Testis (tissue), 5 donors: ENCODE measurements at places on chromosomes 5 and 9.

DNA sequence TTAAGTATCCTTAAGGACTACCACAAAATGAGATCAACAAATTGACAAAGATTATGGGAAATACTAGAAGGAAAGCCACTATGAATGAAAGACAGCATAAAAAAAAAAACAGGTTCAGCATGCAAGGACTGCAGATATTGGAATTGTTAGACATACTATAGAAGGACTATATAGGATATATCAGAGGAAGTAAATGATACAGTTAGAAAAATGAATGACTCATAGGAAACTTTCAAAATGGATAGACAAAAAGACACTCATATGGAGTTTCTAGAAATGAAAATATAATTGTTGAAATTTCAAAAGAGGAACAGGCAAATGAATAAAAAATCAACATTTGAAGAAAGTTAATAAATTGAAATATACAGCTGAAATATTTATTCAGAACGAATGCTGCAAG, 180.6 kb downstream of the PLK2 start:
- DNase-seq: no peak

DNA sequence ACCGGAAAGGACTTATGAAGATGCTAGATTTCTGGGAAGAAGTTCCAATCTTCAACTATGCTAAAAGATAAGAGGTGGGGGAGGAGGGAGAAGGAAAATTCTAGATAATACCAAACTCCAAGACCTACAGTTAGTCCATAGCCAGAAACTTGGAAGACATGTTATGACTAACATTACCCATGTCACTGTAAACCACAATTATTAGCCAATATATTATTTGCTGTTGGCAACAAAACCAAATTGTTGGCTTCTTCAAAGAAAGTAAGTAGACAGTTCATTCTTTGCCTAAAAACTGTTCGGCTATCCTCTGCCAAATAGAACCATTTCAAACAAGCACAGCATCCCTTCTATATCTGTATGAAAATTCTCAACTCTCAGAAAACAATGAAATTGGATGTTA, 25.1 kb downstream of the PRLR start:
- no peak for DNase-seq

- peak; percentile 58 for DNase-seq
Measured at GRCh38 chr5:143023411-143024096, 253.4 kb downstream of the ARHGAP26 start.

DNA sequence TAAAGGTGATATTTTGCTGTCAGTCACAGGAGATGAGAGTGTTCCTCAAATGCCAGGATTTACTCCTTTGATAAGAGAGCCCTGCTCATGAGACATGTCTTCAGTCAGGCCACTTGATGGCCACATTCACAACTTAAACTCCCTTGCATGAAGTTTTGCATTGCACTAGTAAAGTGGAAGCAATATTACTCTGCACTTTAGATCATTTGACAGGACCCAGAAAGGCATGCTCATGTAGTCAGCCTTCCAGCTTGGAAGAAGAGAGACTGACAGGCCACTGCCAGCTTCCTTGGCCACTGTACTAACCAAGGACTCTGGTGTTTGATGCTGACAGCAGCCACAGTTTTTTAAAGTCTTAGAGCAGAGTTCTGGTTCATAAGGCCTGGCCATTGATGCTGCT, 42.6 kb downstream of the NPR3 start:
- no peak for DNase-seq

GRCh38 chr9:72292256-72292682, 72.7 kb downstream of the ZFAND5 start:
- DNase-seq: no peak

DNA sequence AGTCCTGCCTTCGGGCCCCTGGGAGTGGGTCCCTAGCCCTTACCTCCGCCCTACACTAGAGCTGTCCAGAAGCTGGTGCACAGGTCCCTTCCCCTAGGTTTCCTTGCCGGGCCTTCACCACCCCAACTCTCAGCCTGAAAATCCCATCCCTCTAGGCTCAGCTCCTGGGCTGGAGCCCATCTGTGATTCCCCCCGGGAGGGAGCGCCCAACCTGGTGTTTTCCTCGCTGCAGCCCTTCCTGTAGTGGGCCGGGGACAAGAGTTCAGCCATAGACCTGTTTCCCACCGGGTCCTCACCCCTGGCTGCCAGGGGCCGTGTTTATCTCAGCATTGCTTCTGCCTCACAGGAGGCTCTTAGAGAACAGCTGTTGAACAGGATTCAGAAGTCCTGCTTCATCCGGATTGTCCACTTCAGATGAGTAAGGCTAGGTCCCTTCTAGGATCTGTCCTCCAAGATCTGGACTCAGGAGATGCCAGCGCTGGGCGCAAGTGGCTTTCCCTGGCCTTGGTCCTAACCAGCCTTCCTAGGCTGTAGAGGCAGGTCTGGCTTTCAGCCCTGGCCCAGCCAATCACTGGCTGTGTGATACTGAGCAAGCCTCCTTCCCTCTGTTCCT, 965 bp downstream of the GLIPR2 start:
- no peak for DNase-seq

DNA sequence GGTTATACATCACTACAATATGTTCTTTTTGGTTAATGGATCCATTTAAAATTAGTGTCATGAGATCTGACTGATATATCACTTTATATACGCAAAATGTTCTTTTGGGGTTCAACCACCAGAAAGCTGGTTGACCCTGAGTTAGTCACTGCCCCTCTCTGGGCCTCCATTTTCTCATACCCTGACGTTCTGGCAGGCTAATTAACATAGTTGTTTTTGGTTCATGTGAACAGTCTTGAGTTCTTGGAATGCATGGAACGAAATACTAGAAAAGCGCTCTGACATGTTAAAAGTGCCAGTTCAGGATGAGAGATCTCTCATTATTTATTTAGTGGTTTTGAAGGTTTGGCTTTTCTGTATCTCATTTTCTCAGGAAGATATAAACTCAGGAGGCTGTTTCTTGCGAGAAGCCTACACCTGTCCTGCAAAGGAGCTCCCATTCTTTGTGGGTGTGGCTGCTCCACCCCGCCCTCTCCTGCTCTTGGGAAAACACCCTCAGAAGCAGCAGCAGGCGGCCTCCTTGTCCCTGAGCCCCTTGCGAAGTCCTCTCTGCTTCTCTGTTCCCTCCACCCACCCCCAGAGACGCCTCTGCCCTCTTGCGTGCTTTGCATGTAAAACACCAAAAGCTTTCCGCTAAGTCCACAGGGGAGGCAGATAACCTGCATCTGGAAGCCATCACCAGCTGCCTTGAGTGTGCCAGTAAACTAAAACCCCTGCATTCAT, 302.4 kb upstream of the PANK3 start:
- no peak for DNase-seq

DNA sequence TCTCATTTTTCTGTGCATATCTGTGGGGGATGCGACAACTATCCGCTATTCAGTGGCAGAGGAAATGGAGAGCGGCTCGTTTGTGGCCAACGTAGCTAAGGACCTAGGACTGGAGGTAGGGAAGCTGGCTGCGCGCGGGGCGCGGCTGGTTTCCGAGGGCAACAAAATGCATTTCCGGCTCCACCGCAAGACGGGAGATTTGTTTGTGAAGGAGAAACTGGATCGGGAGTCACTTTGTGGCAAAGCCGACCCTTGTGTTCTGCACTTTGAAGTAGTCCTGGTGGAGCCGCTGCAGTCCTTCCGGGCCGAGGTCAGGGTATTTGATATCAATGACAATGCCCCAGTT, 320 bp downstream of the PCDHB1 start:
- peak; percentile 21 for DNase-seq

DNA sequence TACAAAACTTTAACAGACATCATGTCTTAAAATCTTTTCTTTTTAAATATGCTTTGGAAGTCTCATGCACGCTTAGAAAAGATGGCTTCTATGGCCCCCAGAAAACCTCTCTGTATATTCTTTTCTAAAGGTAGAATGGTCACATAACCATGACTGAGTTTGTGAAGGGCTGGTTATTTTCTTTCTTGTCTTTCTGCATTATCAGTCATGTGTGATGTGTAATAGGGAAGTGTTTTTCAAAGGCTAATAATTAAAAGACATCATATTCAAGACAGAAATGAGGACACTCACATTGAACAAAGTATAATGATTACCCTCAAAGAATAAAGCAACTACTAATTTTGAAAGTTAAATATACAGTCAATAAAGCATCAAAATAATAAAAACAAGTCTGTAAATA, 253.4 kb downstream of the TRPM3 start:
- no peak for DNase-seq

DNA sequence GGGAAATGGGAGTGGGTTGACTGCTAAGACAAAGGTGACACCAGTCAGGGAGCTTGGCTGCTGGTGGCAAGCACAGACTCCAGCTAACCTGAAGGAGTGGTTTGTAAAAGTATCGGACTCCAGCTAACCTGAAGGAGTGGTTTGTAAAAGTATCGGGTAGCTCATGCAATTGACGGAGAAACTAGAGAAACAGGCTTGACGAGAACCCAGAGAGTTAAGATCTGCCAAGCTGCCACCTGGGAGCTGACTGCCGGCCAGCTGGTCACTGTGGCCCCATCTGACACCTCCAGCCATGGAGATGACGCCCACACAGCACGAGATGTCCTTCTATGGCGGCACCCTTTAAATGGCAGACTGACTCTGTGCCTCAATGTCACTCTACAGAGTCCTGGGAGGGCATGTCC, 28.3 kb upstream of the CRB2 start:
- no peak for DNase-seq

DNA sequence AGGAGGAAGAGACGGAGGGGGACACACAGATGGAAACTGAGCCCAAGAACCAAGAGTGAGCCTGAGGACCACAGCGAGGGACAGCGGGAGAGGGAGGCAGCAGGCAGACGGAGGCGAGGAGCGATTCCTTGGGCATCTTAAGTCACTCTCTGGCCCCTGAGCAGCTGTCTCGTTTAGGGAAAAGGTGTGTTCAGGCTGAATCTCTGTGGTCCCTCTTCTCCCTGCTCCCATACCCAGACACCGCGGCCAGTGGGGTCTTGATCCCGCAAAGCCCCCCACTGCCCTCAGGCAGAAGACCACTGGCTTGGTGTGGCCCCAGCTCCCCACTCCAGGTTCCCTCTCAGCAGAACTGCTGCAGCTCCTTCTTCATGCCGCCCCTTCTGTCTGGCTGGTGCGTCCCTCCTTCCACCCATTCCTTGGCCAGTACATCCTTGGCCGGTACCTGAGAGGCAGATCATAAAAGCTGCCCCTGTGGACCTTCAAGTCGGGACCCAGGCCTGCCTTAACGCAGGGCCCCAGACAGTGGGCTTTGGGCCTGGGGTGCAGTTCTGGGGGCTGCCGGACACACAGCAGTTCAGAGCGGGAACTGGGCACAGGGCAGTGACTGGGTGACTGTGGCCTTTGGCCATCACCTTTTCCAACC, 5.8 kb upstream of the RALGDS start:
- DNase-seq: no peak

- DNase-seq: no peak
Measured at GRCh38 chr9:125961072-125961471, 213.9 kb downstream of the PBX3 start.

- DNase-seq: no peak
Measured at GRCh38 chr5:115487756-115488155, 56.8 kb downstream of the FEM1C start.

GRCh38 chr9:115986508-115986907, 167.1 kb upstream of the PAPPA start:
- no peak for DNase-seq

DNA sequence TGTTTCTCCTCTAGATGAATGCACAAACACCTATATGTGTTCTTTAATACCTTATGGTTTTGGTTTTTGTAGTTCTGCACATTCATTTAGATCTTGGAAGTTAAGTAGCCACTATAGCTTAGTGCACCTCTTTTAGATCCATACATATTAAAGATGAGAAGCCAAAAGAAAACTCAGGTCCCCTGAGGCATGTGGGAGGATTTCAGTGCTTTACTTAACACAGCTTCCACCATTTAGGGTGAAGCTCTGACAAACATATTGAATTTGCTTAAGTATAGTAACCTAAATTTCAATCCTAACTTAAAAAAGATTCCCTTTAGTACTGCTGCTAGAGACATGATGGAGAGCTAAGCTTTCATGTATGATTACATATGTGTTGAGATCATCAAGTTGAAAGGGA, 25.6 kb upstream of the RICTOR start:
- DNase-seq: no peak

- DNase-seq: no peak
Measured at GRCh38 chr5:10934783-10935355, 173.8 kb upstream of the DAP start.

DNA sequence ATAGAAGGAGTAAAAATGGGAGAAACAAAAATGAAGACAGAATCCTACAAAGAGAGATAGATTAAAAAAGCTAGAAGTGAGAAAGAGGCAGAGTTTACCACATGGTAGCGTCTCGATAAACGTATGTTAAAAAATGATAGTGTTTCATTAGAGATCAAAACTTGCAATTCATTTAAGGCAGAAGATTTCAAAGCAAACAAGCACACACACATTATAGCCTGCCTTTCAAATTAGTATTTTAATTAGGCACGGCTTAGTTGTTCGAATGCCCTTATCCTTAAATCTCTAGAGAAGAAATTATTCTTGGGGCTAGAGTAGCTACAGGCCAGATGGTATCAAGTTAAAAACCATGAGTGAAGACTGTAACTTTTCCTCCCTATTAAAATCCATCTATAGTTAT, 6.0 kb downstream of the STOM start:
- DNase-seq: no peak

GRCh38 chr5:142396436-142397038, 71.7 kb upstream of the SPRY4 start:
- no peak for DNase-seq

DNA sequence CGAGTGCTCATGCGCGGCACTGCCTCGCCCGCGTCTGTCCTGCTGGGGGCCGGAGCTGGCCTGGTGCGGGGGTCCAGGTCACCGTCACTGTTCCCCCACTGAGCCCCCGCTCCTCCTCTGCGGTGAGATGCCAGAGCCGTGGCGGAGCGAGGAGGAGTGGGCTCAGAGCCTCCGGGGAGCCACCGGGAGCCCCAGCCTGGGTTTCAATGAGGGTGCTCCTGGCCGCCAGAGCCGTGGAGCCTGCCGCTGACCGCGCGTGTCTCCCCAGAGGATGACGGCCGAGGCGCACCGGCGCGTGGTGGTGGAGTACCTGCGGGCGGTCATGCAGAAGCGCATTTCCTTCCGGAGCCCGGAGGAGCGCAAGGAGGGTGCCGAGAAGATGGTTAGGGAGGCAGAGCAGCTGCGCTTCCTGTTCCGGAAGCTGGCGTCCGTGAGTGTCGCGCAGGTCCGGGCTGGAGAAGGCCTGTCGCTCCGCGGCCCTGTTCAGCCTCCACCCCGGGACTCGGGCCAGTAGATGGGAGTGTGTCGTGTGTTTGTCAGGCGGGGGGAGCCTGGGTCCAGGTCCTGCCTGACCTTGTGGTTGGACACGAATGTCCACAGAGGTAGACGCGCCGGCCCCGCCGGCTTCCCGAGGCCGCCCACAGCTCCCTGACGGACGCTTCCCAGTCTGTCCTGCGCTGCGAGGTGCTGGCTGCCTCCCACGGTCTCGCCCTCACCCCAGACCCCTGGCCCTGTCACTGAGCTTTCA, 22.0 kb downstream of the EXOC3 start:
- DNase-seq: no peak

DNA sequence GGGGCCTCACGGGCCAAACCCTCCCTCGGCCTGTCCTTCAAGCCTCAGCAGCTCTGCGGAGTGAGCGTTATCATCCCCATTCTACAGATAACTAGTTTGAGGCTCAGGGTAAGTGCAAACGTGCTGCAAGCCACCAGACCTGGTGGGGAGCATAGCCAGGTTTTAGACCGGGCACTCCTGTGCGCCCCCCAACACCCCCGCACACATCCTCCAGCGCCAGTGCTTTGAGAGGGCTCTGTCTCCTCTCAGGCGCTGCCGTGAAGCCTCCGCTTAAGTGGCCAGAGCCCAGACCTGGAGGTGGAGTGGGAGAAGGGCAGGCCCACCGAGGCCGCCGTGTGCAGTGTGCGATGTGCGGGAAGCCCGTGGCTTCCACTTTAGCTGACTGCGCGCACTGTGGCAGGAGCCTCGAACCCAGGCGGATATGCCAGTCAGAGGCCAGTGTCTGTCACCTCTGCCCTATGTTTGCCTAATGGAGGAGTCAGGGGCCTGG, 1.6 kb upstream of the MGAT1 start:
- peak; percentile 15 for DNase-seq
